ENCODE measurements at places on chromosomes 6 and 20. TPM values are rescaled to one million over a fixed set of nuclear protein-coding genes. Genes with fewer than 3 reads are reported as not detected.

PDE10A gene
- total RNA-seq: 0.32 TPM

DNA sequence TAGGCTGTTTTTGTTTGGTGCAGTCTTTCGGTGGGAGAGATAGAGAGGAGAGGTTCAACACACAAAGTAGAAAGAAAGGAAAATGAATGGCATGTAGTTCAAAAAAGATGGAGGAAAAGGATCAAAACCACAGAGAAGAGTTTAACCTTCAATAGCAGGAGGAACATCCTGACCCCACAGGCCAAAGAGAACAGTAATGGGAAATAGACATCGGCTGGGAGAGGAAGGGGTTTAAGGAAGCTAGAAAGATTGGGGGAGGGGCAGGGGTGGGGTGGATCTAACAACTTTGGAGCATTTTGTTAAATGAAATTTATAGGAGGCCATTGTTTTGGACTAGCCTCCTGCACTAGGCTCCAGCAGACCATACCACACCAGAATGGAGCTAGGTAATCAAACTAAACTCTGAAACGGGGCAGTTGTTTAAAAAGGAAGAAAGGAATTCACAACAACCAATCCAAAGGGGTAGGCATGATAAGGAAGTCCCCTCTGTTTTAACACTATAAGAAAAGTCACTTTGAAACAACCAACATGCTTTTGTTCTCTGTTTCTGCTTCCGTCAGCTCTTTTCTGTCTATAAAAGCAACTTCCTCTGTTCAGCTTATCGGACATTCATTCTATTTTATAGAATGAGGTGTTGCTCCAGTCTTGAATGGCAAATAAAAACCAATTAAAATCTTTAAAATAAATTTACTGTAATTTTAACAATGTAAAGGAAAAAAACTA is 82.6 kb downstream of the EPB41L2 start:
- no peak for DNase-seq

PRICKLE4 gene
- total RNA-seq: not detected

NECAB3 gene
- total RNA-seq: 96.4 TPM

- no peak for DNase-seq
These were observed 72.2 kb upstream of the SPTLC3 start for GRCh38 chr20:12936524-12936923.

Data from Caki2 (cell line).